ENCODE measurements at places on chromosomes 7 and 10.

- DNase-seq, result no peak
Observed at GRCh38 chr7:20279979-20280378, 50.7 kb upstream of the ITGB8 start.

- no peak for DNase-seq
Observed at GRCh38 chr10:114179747-114180146, 594 bp downstream of the TDRD1 start.

- DNase-seq, result no peak
Observed at GRCh38 chr10:104492329-104492940, 138.8 kb downstream of the CFAP58 start.

GRCh38 chr7:141483044-141483443 is 68.2 kb upstream of the AGK start:
- DNase-seq, result peak; percentile 17

- no peak for DNase-seq
Observed at GRCh38 chr10:28250358-28250757, 52.5 kb downstream of the MPP7 start.

DNA sequence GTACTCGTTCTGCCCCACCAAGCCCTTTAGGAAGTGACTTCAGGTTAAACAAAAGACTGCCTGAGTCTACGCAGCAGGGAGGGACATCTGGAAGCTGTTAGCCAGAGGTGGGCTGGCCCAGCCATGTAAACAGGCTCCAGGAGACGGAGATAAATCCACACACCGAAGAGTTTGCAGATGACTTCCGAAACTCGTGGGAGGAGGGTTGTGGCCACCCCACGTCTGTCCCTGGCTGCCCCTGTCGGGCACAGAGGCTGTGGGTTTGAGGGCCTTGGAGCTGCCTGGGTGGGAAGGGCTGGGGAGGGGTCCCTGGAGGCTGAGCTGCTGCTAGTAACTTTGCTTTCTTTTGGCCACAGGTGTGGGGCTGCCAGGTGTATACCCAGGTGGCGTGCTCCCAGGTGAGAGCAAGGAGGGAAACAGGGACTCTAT is 15.6 kb downstream of the ELN start:
- DNase-seq, result no peak

- DNase-seq, result peak; percentile 76
Observed at GRCh38 chr10:110916554-110917346, 2.2 kb downstream of the BBIP1 start.

GRCh38 chr7:41979834-41980307 is 257.1 kb downstream of the GLI3 start:
- DNase-seq, result peak; percentile 8

DNA sequence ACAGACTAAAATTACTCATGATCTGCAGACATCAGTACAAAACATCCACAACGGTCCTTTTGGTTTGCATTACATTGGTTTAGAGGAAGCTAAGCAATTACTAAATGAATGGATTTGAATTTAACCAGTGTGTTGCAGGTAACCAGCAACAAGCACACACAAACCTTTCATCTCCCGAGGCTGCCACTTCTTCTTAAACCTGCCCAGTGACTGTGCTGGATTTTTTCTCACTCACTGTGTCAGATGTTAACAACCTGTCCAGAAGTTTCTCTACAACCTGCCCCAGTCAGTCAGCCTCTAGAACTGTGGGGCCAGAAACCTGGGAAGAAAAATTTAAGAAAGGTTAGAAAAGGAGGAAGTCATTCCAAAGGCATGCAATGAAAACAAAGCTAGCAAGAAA is 2.4 kb upstream of the MEOX2 start:
- no peak for DNase-seq

- DNase-seq, result no peak
Observed at GRCh38 chr7:134329614-134330346, 13.1 kb upstream of the SLC35B4 start.

- no peak for DNase-seq
Observed at GRCh38 chr7:141706239-141707064, 1.7 kb upstream of the WEE2 start.

DNA sequence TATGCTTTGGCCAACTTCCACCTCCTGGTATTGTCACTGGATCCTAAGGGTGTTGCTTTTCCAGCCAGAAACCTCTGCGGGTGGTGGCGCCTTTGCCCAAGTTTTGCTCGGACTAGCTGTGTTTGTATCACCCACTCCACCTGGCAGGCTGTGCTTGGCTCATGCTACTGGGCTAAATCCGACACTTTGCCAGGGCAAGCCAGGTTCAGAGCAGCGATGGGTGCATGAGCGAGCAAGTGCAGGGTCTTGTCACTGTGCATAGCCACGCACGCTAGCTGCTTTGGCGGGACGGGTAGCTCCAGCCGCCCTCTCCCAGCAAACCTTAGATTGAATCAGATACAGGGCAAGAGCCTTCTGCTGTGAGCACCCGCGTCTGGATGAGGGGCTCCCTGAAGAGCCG is 737.5 kb downstream of the PCDH15 start:
- DNase-seq, result no peak

DNA sequence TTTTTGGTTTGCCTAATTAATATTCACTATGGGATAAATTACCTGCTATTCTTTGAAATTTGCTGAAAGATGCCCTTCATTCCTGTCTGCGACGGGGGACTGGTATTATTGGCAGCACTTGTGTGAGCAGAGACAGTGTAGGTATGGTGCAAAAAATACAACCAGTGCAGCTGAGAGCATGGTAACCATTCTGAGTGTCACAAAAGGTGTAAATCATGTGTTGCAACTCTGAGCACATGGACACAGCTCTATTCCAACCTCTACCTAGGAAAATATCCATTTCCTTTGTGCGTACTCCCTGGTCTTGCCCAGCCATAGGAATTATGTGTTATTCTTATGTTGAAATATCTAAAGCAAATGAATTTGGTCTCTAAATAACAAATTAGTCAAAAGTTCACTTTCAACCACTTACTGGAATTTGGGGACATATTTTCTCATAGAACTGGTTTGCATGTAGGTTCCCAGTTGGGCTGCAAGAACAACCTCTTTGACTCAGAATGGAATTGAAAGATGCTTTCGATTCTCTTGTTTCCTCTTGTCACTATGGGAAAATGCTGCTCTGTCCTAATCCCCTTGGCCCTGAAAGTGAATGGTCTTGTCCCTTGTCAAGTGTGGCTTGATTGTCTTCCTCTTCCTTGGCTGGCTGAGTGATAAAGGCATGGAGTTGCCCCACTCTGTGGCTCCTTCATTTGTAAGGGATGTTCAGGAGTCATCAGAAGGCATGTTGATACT is 57.0 kb downstream of the CELF2 start:
- DNase-seq, result no peak

DNA sequence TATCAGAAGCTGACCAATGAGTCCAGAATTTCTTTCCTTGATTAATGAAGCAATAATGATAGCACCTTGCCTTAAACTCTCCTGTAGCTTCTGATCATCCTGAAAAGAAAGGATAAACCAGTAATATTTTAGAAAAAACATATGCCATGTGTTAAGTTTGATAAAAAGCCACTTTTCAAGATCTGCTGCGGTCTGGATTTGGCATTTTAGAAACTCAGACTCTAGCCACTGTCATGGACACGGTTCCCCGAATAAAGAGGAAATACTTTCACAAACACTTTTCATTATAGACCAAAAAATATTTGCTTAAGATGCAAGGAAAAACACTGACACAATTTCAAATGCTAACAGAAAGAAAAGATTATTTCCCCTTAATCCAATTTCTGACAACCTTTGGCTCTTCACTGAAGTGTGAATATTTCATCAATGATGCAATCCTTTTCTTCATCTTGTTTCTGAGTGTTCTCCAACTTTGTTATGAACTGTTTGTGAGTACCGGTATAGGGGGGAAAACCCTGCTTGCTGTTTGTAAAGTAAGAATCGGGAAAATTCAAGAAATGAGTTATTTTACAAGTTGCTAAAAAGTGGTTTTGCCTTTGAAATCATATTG is 329.5 kb downstream of the CRPPA start:
- no peak for DNase-seq

- DNase-seq, result no peak
Observed at GRCh38 chr7:31478721-31479120, 35.2 kb upstream of the ITPRID1 start.

GRCh38 chr7:129375141-129375938 is 58.9 kb upstream of the STRIP2 start:
- no peak for DNase-seq

DNA sequence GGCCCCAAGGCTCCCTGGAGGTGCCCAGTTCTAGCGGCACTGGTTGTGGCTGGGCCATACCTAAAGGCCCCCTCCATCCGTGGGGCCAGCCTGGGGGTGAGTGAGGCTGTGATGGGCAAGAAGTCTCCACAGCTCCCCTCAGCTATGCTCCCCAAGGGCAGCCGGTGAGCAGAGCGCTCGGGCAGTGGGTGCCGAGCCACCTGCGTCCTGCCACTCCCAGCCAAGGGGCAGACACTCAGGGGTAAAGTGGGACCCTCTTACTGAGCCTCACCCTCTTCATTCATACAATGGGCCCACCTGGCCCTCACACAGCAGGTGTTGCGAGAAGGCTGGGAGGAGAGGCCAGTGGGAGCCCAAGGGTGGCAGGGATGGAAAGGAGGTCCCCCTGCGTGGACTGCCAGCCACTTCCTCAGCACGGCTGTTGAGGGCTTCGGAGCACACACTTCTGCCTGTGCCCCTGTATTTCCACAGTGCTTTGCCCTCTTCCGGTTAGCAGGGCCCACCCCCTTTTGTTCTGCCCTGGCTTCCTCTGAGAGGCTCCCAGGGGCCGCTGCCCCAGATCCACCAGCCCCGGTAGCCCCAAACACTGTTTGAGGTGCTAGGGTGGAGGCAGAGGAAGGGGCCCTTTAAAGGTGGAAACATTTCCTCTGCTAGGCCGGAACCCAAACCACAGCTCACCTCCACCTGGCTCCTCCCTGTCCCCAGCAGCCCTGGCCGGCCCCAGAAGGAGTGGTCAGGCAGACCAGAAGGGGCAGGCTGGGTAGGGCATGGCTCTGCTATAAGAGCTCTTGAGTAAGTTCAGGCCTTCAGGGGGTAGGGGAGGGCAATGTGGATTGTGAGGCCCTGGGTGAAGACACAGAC is 16.4 kb upstream of the C10orf105 start:
- DNase-seq, result no peak

DNA sequence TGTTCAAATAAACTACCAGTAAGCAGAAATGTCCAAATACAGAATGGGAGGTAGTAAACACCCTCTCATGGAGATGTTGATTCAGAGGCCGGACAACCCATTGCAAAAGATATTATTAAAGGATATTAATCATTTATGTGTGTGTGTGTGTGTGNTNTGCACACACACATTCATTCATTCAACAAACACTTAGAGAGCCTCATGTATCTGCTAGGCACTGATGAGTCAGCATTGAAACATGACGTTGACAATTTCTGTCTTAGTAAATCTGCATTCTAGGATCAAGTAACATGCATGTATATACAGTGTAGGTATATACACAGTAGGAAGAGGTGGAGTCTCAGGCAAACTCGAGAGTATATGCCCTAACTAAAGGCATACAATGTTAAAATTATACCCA is 187.0 kb downstream of the ZNF365 start:
- DNase-seq, result no peak

DNA sequence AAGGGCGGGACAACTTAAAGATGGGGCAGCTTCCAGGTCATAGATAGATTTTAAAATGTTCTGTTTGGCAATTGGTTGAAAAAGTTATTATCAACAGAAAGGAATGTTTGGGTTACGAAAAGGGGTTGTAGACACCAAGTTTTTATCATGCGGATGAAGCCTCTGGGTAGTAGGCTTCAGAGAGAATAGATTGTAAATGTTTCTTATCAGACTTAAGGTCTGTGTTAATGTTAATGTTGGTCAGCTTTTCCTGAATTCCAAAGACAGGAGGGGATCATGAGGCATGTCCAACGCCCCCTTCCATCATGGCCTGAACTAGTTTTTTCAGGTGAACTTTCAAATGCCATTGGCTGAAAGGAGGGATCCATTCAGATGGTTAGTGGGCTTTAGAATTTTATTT is 84.2 kb upstream of the KIF5B start:
- no peak for DNase-seq

DNA sequence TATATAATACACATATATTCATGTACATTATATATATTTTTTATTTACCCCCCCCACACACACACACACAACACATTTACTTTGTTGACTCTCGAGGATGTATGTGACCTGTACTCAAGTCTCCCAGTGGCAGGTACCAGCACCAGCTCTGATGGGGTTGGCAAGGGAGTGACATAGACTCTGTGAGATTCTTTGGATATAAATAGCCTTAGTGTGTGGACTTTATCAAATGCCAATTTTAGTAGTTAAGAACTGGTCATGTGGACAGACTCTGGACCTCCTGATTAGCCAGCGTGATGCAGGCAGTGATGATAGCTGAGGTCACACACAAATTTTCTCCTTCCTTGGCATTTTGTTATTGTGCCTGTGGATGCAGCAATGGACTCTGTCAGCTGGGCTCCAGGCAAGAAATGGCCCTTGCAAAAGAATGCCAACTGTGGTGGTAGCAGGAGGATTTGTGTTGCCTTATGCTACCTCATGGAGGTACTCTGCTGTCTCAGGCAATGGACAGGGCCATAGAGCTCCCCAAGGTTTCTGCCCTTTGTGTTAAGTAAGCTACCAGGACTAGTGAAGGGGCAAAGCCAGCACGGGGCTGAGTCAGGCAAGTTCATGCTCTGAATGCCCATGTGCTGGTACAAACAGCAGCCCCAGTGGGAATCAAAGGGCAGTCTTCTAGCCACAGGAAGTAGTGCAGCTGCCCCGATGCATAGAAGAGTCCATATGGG is 224.6 kb upstream of the ZWINT start:
- no peak for DNase-seq

GRCh38 chr7:78218051-78218450 is 419.5 kb downstream of the PHTF2 start:
- no peak for DNase-seq

- peak; percentile 35 for DNase-seq
Observed at GRCh38 chr7:30164567-30164966, 29.8 kb downstream of the MTURN start.

DNA sequence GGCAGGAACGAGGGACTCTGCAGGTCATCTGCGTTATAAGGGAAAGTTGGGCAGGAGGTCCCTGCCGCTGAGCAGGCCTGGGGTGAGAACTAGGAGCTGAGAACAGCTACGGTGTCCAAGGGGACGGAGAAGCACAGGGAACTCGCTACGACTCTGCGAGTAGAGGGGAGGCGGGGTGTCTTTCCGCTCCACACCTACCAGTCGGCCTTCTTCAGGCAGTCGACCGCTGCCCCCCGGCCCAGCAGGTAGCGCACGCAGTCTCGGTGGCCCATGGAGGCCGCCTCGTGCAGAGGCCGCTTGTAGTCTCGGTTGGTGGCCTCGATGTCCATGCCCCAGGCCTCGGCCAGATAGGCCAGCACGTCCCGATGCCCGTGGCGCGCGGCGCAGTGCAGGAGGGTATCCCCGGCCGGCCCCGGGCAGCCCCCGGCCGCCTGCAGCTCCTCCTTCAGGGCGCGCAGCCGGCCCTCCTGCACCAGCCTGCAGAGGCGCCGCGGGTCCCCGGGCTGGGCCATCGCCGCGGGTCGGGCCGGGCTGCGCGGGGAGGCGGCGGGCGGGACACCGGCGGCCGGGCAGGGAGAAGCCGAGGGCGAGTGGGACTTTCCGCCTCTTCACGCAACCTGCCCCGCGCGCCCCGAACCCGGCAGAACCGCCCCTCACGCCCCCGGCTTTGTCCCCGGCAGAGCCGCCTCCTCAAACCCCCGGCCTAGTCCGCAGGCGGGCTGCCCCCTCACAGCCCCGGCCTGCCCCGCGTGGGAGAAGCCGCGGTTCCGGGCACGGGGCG is 660 bp downstream of the ANKRD16 start:
- peak; percentile 1 for DNase-seq

- no peak for DNase-seq
Observed at GRCh38 chr7:1639532-1640175, 30.4 kb upstream of the ELFN1 start.

GRCh38 chr10:4656576-4657194 is 169.3 kb upstream of the AKR1E2 start:
- DNase-seq, result peak; percentile 41

GRCh38 chr10:43054593-43054992 is 22.3 kb upstream of the RET start:
- no peak for DNase-seq
